ENCODE measurements at places on chromosomes 2 and 18.

DNA sequence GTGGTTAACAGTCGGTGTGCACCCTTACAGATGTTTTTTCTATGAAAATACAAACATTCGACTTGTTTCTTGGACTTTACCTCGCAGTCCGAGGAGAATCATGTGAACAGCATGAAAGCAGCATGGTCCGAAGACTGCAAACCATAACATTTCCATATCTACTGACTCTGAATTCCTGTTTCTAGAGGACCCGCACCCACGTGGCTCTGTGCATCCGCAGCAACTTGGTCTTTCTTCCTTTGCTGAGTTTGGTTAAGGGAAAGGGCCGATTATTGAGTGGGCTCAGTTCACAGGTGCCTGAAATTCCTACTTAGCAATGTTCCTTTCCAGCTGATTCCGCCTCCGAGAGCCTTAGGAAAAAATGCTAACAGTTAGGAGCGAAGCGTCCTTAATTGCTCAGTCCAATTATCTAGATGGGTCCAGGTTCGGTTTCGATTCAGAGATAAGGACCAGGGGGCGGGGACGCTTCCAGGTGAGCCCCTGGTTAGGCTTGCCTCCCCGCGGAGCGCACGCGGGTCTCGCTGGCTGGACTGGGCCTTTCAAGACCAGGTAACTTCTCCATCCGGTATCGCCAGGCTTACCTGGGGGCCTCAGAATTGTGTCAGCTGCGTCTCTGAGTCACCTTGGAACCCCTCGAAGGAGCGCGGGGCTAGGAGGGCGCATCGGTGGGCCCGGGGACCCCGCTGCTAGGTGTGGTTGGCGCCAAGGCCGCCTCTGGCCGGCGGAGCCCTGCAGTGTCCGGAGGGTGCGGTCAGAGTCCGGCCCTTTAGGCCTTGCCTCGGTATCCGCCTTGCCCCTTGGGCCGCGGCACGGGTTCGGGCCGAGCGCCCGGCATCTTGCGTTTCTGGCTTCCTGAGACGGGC is 1.1 kb upstream of the B3GNT2 start:
- no peak for DNase-seq

DNA sequence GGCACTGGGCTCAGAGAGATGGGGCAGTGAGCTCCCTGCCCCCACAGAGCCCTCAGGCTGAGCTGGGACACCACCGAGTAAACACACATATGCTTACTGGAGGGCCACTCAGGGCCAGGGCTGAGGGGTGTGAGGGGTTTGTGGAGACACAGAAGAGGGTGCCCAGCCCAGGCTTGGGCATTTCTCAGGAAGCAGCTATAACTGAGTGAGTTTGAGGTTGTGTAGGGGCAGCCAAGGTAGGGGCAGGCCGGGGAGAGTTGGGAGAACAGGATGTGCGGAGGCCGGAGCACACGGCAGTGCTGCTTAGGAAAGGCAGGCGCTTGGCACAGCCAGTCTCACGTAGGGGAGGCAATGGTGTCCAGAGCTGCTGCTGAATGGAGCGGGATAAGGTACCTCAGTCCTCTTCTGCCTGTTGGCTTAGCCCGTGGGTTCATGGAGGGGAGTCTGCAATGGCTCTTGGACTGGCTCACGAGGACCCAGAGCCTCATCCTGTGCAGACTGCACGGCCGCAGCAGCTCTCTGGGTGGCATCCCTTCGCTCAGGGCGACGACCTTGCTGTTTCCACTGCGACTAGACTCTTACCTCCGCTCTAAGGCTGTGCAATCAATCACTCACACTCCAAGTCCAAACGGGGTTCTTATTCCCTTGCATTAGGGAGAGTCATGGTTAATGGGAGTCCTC is 466.1 kb upstream of the HS6ST1 start:
- DNase-seq: no peak

DNA sequence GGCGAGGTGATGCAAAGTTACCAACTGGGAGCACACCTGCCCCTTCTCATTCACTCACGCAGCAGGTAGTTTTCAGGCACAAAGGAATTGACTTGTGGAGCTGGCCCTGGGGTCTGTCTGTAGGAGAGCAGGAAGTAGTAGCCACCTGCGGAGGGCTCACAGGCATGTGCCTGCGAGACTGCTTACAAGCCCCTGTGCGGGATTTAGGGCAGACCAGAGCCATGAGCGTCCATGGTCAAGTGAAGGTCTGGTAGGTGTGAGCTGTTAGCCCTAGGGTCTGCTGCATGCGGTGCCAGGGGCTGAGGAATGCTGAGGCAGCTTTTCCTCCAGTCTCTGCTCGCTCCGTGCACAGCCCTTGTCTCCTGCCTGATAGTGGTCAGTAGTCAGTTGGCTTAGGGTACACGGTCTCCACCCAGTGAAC is 18.9 kb downstream of the INPP4A start:
- DNase-seq: no peak

GRCh38 chr2:107607054-107607453 is 219.6 kb upstream of the RGPD4 start:
- no peak for DNase-seq

DNA sequence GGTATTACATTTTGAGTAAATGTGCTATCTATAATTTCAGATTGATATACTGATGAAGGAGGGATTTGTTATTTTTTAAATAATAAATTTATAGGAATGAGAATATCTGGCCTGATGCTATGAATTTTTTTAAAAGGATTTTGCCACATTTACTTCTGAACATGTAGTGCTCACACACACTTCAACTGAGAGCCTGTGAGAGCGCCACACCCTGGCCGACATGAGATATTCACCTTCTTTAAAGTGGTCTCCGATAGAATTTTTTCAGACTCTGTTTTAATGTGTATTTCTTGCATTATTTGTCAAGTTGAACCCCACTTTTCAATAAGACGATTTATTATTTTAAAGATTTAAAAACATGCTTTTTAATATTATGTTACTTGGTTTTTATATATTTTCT is 813.3 kb downstream of the DCC start:
- no peak for DNase-seq

DNA sequence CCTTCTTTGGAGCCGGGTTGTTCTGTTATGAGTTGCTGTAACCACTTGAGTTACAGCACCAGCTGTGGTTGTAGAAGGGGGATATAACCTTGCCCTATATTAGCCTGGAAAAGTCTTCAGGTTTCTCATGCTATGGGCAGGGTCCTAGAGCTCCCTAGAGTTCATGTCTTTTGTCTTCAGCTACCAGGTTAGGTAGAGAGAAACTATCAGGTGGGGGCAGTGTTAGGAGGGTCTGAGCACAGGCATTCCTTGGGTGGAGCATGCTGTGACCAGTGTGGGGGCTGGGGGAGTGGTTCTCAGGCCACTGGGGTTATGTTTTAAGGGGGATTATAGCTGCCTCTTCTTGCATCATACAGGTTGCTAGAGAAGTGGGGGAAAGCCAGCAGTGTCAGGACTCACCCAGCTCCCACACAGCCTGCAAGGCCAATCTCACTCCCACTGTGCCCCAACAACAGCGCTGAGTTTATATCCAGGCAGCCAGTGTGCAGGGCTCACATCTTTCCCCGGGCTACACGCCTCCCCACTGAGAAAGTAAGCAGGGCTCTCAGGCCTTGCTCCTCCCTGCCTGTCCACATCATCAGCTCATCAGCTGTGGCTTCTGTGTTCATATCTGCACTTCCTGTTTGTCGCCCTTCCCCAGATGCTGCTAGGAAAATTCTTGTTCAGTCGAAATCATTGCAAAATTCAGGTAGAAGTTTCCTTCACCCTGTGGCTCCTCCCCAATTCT is 133.8 kb upstream of the NRXN1 start:
- DNase-seq: no peak

- DNase-seq: no peak
Observed at GRCh38 chr18:13570216-13570615, 156.1 kb downstream of the FAM210A start.

GRCh38 chr18:79627750-79628294 is 51.8 kb upstream of the CTDP1 start:
- no peak for DNase-seq

GRCh38 chr2:240159251-240159839 is 18.9 kb upstream of the OTOS start:
- DNase-seq: no peak

DNA sequence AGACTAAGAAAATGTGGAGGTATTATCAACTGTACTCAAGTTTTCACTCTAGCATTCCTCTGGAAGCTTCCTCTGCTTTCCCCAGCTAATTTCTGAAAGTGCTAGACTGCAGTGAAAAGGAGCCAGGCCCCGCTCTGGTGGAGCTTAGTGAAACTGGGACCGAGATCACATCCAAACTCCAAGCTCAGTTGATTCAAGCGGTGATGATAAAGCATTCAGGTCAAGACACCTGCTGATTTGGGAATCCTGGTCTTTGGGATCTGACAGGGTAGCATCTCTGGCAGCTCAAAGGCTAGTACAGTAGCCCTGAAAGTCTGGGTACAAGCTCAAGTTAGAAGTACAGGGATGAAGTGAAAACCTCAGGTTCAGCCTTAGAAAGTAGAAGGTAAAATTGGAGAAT is 120.2 kb upstream of the CRIM1 start:
- DNase-seq: no peak

- no peak for DNase-seq
Observed at GRCh38 chr2:73981081-73982001, 3.4 kb upstream of the TET3 start.

- DNase-seq: no peak
Observed at GRCh38 chr18:79511671-79512301, 116.1 kb downstream of the NFATC1 start.

DNA sequence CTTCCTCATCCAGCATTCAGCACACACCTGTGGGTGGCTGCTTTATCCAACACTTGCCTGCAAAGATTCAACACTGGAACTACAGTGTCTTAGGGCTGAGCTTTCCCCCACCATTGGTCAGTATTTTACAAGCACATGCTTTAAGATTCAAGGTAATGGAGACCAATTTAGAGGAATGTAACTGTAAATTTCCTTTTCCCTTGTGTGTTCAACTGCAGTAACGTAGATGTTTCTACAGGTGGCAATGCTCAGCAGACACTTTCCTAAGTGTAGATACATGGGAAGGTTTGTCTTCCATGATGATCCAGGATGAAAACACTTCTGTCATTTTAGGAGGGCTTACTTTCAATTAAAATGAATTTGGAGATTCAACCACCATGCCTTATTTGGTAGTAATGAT is 143.6 kb upstream of the PXDN start:
- DNase-seq: no peak

- DNase-seq: no peak
Observed at GRCh38 chr2:12479065-12479601, 237.6 kb upstream of the TRIB2 start.

DNA sequence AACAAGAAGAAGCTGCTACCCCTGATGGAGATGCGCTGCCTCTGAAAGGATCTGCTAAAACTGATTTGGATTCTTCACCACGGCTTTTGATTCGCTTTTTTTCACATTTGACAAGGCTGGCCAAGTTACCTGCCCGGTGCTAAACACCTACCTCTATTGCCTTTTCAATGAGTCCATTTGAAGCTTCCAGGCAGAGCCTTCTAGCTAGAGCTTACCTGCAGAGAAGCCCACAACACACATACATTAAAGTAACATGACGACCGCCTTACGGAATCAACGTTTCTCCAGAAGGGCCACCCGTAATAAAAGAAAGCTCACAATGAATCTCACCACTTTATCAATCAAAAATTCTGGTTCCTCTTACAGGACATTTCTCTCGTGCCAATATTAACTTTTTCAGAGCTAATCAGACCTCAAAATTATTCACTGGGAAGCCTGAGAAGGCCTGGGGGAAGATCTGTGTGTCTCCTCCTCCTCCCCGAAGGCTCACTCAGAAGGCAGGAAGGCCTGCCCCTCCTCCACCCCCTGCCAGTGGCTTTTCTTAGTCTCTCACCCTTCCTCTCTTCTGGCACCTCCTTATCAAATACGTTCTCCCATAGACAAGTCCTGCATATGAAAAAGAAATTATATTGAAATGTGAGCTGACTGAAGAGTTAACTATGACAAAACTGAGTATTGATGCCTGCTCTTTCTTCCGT is 171.0 kb downstream of the DNER start:
- DNase-seq: no peak

- no peak for DNase-seq
Observed at GRCh38 chr18:13447621-13448334, 229.2 kb downstream of the LDLRAD4 start.

- DNase-seq: no peak
Observed at GRCh38 chr2:200310545-200310971, 4.1 kb downstream of the SPATS2L start.

DNA sequence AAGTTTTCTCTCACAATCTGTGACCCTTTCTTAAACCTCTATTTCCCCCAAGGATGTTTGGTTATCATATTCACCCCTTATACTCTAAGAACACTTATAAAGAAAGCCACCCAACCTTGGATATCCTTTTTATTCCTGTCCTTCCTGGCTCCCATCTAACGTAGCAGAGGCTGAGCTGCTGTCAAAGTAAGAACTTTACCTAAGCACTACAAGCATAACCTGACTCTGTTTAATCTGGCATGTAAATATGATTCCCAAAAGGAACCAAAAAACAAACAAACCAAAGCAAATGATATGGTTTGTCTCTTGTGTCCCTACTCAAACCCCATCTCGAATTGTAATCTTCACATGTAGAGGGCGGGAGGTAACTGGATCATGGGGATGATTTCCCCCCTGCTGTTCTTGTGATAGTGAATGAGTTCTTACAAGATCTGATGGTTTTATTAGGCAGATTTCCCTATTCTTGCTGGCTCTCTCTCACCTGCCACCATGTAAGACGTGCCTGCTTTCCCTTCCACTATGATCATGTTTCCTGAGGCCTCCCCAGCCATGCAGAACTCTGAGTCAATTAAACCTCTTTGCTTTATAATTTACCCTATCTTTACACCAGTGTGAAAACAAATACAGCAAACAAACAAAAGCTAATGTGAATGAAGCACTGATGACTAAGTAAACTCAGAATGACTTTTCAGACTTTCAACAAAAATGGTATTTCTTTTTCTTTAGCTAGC is 72.7 kb upstream of the SPOPL start:
- no peak for DNase-seq

DNA sequence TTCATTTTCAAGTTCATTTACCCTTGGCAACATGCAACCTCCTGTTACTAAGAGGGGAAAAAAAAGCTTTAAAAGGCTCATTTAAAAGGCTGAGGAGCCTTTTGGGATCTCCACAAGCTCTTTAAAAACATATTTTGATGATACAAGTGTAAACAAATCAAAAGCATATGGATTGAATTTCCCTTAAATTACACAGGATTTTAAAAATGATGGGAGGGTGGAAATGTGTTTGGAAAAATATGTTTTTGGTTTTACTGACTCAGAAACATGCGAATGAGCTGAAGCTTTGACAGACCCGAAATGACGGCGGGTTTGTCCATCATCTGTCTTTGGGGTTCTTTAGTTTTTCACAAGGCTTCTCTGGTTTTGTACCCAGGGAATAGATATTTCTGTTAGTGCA is 180.6 kb upstream of the CCDC68 start:
- no peak for DNase-seq
